ENCODE measurements at places on chromosomes 3 and 15.
A peak's percentile ranks its signal among the peaks of the same experiment; 100 is the strongest.

- no peak for DNase-seq
Observed at GRCh38 chr3:126959136-126959920, 23.6 kb upstream of the PLXNA1 start.

DNA sequence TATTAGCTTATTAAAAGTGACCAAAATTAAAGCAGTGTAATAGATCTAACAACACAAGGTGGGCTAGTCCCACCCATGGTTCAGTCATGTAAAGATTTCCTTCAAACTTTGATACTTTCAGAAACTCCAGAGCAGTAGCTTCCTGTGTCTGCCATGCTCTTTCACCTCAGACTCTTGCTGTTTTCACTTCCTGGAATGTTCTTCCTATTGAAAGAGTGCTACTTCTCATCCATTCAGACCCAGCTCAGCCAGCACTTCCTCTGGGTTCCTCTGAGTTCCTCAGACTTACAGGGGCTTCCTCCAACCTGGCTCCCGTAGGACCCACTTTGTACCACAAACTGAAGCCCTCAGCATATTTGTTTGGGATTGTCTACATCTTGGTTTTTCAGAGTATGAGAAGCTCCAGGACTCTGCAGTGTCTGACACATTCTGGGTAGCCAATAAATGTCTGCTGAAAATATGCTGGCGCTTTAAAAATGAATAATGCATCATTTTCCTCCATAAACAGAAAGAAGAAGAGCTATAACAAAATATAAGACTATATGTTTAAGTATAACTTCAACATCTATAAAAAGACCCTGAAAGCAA lies 18.0 kb downstream of the NCEH1 start:
- DNase-seq = no peak

DNA sequence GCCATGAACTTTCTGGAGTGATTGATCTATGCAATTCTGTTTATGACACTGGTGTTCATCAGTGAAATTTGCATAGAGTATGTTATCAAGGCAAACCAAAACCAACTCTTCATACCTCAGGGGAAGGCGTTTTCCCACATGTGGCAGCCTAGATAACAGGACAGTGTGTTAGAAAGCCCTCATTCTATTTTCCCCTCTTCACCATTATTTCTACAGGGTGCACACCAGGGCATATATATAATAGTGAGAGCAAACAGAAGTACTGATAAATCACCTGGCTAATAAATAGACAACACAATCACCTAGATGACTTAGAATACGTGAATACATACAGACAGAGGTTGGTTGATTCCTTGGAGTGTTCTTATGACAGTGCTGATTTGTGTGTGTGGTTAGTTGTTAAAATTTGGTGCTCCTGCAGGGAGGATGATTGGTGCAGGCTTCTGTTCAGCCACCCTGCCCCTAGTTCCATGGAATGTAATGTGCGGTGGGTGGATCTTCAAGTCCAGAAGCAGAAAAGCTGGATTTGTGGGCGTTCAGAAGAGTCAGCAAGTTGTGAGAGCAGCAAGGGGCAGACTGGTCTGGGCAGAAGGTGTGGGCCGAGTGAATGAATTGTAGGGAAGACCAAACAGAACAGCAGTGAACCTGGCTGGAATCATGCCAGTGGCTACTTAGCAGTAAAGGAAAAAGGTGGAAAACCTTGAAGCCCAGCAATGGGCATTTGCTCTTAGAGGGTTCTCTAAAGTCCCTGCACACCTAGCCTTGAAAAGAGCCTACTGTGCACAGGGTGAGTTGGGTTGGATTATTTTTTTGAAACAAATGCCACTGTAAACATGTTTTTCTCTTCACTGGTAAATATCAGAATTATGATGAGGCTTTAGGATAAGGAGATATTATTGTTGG lies 11.7 kb upstream of the RARRES1 start:
- DNase-seq = no peak

GRCh38 chr15:70095408-70096214 lies 2.1 kb downstream of the TLE3 start:
- DNase-seq = peak; percentile 81

- no peak for DNase-seq
Observed at GRCh38 chr3:34207002-34207401, 408.6 kb downstream of the PDCD6IP start.

GRCh38 chr3:154242766-154243165 lies 81.5 kb downstream of the DHX36 start:
- DNase-seq = no peak

DNA sequence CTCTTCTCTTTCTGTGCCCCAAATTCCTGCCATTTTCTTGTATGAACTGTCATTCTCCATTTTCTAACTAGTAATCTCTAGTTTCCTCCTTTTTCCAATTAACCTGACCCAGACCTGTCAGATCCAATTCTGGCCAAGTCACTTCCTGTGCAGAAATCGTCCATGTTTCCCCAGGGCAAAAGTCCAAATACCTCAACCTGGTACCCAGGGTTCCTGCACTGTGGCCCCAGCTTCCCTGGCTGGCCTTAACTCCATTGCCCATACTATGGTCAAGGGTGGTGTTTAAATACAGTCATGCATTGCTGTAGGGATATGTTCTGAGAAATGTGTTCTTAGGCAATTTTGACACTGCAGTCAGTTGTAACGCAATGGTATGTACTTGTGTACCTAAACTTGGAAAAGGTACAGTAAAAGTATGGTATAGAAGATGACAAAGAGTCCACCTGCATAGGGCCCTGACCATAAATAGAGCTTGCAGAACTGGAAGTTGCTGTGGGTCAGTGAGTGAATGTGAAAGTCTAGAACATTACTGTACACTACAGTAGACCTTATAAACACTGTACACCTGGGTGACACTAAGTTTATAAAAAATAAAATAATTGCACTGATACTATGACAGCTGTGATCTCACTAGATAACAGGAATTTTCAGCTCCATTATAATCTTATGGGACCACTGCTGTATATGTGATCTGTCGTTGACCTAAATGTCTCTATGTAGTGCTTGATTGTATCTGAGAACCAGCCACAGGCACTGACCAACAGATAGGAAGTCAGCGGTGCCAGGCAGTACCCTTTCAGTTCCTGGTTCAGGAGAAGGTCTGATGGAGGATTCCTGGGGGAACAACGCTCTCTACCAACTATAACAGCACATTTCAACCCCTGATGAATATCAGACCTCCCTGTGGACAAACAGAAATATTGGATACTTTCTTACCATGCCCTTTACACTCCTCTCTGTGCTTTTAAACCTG lies 336.1 kb upstream of the PROK2 start:
- no peak for DNase-seq

DNA sequence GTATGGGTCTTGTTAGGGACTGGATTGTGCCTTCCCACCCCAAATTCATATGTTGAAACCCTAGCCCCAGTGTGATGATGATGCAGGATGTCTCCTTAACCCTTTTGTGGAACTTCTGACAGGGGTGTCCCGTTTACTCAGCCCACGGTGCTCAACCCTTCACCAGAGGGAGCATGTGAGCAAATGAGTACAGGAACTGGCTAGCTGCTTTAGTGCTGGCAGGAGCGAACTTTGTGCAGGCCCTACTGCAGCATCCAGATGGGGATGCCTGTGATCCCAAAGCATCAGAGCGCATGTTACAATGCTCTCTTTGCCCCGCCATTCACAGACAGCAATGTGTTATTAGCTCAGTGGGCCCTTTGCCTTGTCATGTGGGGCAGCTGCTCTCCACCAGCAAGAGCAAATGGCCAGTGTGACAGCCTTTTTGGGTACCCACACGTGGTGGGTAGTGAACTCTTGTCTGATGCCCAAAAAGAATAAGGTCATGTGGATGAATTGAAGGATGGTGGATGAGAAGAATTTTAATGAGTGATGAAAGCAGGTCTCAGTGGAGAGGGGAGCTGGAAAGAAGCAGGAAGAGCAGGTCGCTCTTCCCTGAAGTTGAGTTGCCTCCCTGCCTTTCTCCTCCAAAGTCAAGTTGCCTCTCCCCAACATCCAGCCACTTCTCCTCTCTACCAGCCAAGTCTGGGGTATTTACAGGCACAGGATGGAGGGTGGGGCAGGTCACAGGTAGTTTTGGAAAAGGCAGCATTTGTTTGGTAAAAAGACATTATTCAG lies 63.3 kb upstream of the STRIT1 start:
- no peak for DNase-seq

GRCh38 chr3:57943525-57944495 lies 64.4 kb upstream of the FLNB start:
- no peak for DNase-seq

DNA sequence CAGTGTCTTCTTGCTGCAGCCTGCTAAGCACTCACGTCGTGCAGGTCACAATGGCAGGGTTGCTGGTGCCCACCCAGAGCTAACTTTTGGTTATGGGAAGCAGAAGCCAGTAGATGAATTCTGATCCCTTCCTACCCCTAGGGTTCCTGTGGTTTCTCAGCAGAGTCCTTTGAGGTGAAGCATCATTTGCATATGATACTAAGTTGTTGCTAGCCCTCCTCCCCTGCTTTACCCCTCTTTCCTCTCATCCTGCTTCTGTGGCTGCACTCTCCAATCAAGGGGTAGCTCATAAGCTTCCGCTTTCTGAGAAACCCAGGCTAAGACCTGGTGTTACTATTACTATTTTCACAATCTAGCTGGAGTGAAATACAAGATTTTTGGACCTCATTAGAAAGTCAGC lies 22.1 kb upstream of the HEG1 start:
- no peak for DNase-seq

DNA sequence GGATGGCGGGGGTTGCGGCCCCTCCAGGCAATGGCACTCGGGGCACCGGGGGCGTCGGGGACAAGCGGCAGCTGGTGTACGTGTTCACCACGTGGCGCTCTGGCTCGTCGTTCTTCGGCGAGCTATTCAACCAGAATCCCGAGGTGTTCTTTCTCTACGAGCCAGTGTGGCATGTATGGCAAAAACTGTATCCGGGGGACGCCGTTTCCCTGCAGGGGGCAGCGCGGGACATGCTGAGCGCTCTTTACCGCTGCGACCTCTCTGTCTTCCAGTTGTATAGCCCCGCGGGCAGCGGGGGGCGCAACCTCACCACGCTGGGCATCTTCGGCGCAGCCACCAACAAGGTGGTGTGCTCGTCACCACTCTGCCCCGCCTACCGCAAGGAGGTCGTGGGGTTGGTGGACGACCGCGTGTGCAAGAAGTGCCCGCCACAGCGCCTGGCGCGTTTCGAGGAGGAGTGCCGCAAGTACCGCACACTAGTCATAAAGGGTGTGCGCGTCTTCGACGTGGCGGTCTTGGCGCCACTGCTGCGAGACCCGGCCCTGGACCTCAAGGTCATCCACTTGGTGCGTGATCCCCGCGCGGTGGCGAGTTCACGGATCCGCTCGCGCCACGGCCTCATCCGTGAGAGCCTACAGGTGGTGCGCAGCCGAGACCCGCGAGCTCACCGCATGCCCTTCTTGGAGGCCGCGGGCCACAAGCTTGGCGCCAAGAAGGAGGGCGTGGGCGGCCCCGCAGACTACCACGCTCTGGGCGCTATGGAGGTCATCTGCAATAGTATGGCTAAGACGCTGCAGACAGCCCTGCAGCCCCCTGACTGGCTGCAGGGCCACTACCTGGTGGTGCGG lies 1.9 kb downstream of the CHST2 start:
- DNase-seq = peak; percentile 84

DNA sequence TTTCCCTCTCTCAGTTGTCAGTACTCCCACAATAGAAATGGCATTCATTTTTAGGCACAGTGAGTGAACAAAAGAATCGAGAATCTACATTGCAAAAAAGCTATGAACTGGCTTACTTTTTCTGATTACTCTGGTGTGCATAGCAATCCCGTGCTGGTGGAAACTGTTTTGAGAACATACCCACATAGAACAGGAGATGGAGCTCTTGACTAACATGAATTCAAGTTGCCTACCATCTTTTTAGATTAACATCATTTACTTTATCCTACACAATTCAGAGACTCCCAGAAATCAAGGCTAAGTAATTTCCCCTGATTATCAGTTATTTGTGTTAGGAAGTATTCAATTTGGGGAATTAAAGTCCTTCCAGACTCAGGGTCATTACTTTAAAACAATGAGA lies 326.6 kb downstream of the ARPP21 start:
- DNase-seq = peak; percentile 5

DNA sequence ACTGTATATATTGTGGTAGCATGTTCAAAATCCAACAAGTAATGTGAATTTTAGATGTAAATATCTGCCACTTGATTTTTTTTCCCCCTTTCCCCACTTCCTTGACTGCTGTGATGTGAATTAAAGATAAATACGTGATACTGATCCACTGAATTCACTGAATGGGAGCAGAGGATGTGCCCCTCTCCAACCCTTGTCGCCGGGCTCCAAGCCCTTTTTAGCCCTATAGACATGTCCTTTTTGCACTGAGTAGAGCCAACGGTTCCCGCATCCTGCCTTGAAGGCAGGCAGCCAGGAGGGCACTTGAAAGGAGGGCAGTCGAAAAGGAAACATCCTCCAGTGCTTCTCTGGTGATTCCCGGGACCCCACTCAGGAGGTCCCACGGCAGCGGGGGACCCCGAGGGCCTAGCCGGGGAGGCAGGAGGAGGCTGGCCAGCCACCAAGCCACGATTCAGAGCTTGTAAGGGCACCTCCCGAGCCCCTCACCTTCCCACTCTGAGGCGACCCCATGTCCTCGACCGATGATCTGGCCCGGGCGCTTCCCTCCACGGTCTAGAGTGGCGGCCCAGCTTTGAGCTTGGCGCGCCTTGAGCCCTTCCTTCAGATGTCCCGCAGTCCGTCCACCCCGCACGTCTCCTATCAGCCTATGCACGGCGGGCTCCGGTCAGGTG lies 901 bp upstream of the MANF start:
- peak; percentile 52 for DNase-seq

DNA sequence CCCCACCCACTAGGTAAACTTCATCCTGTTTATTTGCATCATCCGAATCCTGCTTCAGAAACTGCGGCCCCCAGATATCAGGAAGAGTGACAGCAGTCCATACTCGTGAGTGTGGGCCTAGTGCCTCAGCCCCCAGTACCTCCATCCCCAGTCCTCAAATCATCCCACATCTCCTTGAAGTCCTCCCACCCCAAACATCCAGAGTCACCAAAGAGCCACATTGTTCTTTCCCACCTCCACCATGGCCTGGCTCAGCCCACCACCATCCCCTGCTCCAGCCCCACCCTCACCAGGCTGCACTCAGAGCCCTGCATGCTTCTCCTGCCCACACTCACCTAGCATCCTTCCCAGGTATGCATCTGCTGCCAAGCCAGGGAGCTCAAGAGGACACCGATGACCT lies 29.8 kb downstream of the VIPR1 start:
- DNase-seq = no peak

DNA sequence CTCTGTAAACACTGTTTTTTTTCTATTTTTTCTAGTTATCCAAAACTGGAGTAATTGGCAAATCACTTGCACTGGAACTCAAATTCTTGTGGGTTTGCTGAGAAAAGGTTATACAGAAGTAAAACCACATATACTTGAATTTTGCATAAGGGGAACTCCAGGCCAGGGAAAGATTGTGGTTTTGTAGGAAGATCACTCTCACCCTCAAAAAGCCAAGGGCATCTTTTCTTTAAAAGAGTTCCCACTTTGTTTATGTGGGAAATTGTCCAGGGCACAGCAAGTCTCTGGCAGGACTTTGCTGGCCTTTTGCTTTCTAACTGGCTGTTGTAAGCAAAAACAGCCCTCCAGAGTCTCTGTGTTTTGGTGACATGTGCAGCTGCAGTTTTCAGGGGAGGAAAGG lies 340.3 kb upstream of the RBMS3 start:
- DNase-seq = peak; percentile 19

- peak; percentile 56 for DNase-seq
Observed at GRCh38 chr15:40108061-40108854, 421 bp downstream of the BMF start.

- DNase-seq = no peak
Observed at GRCh38 chr3:13524979-13525669, 23.8 kb upstream of the FBLN2 start.
